ENCODE measurements at places on chromosomes 3 and 15.

GRCh38 chr3:78832785-78833204 lies 935.0 kb downstream of the ROBO1 start:
- no peak for DNase-seq

DNA sequence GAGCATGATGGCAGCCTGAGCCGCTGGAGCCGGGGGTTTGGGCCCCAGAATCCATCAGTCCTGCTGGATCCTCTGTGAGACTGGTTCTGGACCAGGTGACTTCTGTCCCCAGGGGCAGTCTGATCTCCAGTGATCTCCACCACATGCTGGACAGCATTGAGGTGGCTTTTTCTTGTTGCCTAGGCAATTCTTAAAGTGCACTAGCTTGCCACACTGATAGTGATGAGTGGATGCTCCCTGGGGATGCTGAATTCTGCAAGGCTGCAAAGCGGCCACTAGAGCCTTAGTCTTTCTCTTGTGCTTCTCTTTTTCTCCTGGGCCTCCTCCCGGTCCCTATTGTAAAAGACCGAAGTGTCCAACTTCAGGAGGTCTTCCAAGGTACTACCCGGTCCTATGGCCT lies 70.4 kb upstream of the ATP11B start:
- no peak for DNase-seq

- no peak for DNase-seq
Measured at GRCh38 chr3:194817936-194818335, 132.3 kb downstream of the FAM43A start.

DNA sequence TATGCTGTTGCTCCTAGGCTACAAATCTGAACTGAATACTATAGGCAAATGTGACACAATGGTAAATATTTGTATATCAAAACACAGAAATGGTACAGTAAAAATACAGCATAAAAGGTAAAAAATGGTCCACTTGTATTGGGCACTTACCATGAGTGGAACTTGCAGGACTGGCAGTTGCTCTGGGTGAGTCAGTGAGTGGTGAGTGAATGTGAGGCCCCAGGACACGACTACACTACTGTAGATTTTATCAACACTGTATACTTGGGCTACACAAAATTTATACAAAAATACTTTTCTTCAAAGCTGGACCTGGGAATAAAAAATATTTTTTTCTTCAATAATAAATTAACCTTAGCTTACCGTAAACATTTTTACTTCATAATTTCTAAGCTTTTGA lies 41.6 kb upstream of the DUT start:
- no peak for DNase-seq

- no peak for DNase-seq
Measured at GRCh38 chr3:99637016-99637367, 1.4 kb upstream of the COL8A1 start.

GRCh38 chr3:15682561-15683185 lies 81.1 kb downstream of the BTD start:
- no peak for DNase-seq

GRCh38 chr3:150697646-150698045 lies 6.1 kb downstream of the ERICH6 start:
- DNase-seq: no peak

- DNase-seq: no peak
Measured at GRCh38 chr3:73074781-73075180, 13.3 kb downstream of the EBLN2 start.

DNA sequence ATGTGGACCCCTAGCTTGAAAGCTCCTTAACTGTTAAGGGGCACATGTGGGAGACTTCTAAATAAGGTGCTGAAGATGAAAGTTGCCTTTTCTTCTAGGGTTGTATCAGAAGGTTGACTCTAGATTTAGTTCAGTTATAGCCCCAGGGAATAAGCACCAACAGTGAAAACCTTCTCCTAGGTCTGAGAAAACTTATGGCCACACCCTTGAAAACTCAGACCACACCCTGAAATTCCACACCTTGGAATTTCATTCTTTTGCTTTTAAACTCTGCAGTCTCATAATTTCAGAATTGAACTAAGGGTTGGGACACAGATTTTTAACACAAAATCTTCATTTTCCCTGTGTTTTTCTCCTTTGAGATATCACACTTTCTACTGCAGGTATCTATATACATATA lies 355.8 kb upstream of the IL12A start:
- no peak for DNase-seq

- no peak for DNase-seq
Measured at GRCh38 chr3:191220908-191221307, 21.9 kb downstream of the OSTN start.

- no peak for DNase-seq
Measured at GRCh38 chr15:85412066-85412465, 31.7 kb downstream of the AKAP13 start.

- no peak for DNase-seq
Measured at GRCh38 chr3:25007974-25008658, 419.9 kb upstream of the RARB start.

GRCh38 chr3:101281521-101282030 lies 38.8 kb downstream of the IMPG2 start:
- DNase-seq: no peak

Data from stimulated activated CD4-positive, alpha-beta T cell treated with anti-CD3 and anti-CD28 coated beads, Interleukin-1b, Interleukin-23, amount 100 ng/mL, for 24 hours (primary cell).